KBM-7 (cell line): ENCODE measurements at places on chromosomes 11 and 22.

- no peak for DNase-seq
These were observed 22.0 kb upstream of the WNT11 start for GRCh38 chr11:76228071-76228874.

DNA sequence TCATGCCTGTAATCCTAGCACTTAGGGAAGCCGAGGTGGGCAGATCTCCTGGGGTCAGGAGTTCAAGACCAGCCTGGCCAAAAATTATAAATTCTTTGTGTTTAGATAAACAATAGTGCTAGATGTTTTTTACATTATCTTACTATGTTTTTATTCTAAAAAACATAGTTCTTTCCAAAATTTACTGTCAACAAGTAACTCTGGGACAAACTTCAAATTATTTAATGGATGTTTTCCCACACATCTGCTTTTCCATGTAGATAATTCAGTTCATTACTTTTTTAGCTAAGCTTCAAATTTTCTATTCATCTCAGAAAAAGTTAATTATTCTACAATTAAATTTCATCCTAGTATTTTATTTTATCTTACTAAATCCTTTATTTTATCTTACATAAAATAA, 596.2 kb upstream of the LRRC4C start:
- DNase-seq = no peak

- no peak for DNase-seq
These were observed 62.0 kb downstream of the TBC1D22A start for GRCh38 chr22:46824344-46824909.

DNA sequence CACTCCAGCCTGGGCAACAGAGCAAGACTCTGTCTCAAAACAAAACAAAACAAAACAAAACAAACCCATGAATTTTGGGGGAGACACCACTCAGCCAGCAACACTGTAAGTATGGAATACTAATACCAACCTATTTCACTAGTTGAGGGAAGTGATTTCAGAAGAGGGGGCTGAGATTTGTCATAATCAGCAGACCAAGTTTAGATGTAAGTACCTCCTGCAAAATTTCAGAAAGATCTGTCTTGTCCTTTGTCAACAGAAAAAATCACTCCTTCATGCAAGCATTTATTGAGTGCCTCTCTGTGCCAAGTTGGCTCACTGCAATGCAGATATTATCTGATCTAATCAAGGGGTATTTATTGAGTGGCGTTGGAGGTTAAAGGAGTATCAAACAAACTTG, 23.4 kb upstream of the ADA2 start:
- no peak for DNase-seq

GRCh38 chr22:30996462-30996861, 27.4 kb downstream of the TUG1 start:
- peak; percentile 33 for DNase-seq

GRCh38 chr11:127471662-127472061, 471.1 kb upstream of the KIRREL3 start:
- DNase-seq = no peak

DNA sequence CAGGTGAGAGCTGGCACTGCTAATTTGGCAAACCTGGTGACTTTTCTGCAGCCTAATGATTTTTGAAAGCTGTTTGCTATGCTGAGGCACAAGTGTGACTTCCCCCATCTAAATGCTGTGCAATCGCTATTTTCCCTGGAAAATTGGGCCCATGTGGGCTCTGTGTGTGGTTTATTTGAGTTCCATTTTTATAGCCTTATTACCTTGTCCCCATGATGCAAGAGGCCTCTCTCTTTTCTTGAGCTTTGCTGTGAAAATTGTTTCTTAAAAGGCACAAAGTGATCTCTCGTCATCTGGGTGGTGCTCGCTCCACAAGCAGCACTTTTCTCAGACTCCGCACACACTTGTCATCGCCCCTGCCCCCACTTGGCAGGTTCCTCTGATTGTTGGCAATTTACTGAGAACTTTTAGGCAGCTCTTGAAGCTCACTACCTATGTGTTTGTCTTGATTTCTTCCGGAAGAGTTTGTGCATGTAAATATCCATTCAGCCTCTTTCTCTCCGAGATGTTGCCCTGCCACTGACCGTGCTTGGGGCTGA, 24.9 kb downstream of the BMAL1 start:
- no peak for DNase-seq

GRCh38 chr11:63592975-63593395, 21.2 kb downstream of the PLAAT3 start:
- DNase-seq = peak; percentile 30

- no peak for DNase-seq
These were observed 14.2 kb downstream of the KREMEN1 start for GRCh38 chr22:29087012-29087411.

DNA sequence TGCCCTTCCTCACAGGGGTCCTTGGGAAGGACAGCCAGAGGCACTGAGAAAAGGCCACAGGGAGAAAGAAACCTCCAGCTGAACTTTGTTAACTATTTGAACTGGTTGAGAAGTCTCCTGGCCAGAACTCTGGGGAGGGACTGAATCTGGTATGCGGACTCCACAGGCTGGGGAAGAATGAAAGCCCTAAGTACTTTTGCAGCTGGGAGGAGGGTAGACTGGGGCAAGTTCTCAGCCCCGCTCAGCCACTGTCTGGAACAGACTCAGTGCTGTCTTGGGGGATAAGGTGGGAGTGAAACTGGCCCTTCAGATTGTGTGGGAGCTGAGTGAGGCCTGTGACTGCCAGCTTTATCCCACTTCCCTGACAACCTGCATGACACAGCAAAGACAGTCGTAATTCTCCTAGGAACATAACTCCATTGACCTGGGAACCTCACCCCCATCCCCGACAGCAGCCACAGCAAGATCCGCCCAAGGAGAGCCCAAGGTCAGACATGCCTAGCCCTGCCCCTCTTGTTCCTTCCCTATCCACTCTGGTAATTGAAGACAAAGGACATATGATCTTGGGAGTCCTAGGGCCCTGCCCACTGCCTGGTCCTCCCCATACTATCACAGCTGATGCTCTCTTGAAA, 475.1 kb upstream of the CNTN5 start:
- no peak for DNase-seq

GRCh38 chr11:125483592-125483991, 12.5 kb downstream of the FEZ1 start:
- DNase-seq = no peak

DNA sequence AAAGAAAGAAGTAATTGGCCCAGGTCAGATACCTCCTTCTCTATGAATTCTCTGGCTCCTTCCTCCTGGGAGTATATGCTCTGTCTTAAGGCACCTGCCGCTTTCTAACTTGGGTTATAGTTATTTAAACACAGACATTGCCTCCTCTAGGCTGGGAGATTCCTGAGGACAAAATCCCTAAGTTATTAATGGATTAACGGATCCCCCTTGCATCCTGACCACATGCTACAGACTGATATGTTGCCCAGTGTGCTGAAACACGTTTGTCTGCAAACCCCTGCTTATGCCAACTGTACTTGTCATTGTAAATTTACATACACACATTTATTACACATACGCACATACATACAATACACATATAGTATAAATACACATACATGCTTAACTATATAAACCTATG, 35.3 kb downstream of the PACSIN2 start:
- no peak for DNase-seq

DNA sequence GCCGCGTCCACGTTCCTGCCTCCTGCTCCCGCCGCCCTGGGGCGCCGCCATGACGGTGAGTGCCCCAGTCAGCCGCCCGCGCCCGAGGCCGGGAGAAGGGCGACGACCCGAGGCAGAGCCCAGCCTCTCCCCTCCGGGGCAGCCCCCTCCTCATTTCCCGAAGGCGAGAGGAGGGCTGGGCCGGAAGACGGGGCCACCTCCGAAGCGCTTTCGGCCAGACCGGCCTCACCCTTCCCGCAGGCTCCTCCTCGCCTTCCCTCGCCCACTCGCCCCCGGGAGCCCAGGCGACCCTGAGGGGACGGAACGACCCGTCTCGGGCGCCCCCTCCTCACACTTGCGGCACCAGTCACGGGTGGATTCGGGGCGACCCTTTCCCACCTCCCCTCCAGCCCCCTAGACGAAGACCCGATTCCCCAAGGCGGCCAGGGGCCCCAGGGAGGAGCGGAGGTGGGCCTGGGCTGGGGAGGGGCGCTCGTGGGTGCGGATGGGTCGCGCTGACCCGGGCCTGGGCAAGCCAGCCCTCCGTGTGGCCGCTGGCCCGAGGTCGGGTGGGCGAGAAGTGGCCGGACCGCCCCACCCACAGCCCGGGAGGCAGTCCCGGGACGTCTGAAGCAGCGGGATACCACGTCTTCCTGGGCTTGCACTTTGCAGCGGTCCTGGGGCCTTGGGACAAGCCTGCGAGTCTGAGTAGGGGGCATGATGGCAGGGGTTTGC, 49.7 kb downstream of the TRIOBP start:
- DNase-seq = no peak

DNA sequence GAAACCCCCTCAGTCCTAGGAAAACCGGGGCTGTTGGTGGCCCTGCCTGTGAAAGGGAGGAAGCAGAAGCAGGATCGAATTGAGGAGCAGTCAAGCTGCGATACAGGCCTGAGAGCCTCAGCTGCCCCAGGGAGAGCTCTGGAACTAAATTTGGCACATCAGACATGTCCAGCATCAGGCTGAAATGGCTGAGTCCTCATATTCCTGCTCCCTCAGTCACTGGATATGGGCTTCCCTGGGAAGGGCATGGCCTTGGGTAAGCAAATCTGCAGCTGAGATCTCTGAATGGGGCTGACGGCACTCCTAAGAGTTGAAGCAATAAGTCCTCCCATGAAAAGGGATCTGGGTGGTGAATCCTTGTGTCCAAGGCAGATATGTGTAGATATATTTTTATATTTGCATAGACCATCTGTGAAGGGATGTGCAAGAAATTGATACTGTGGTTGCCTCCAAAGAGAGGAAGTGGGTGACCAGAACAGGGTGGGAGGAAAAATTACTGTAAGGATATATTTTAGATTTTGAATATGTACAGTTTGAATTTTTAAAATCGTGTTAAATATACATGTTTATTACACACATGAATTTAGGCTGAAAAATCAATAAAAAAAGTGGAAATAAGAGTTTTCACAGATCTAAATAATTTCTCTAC, 45.5 kb downstream of the APIP start:
- peak; percentile 6 for DNase-seq

DNA sequence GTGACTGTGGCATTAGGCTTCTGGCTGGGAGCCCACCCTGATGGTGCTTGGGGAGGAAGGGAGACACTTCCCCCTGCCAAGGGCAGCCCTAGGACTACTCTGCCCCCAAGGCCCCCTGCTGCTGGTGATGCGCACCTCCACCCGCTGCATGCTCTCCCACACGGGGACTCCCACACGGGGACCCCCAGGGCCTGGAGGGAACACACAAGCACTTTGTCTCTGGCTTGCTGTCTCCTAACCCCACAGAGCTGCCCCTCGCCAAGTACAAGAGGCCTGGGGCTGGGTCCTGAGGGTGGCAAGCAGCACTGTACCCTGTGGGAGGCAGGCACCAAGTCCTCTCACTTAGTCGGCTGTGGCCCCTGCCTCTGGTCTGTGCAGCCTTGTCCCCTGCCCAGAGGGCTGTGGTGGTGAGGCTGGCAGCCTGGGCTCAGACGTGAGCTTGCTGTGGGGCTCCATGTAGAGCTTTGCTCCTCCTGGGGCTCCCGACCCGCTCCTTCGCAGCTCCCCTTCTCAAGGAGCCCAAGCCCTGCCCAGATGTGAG, 7.9 kb downstream of the LRRC75B start:
- DNase-seq = no peak

DNA sequence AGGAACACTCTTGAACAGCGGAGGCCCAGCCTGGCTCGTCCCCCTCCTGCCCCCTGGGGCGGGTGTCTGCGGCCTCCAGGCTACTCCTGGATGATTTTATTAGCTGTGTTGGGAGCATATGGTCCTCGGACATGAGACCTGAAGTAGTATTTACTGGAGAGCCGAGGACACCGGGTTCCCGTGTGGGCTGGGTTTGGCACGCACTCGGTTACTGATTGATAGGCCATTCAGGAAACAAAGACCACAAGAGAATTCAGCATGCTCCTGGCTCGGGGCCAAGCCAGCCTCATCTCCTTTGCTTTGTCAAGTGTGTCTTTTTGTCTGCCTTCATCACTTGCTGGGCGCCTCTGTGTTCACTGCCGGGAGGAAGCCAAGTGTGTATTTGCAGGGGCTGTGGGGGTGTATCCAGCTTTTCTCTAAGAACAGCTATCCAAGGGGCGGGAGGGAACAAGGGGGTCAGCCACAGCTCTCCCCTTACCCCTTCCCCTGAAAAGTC, 9.7 kb downstream of the FXYD2 start:
- DNase-seq = peak; percentile 90

GRCh38 chr11:95778699-95779098, 10.9 kb downstream of the FAM76B start:
- DNase-seq = no peak

DNA sequence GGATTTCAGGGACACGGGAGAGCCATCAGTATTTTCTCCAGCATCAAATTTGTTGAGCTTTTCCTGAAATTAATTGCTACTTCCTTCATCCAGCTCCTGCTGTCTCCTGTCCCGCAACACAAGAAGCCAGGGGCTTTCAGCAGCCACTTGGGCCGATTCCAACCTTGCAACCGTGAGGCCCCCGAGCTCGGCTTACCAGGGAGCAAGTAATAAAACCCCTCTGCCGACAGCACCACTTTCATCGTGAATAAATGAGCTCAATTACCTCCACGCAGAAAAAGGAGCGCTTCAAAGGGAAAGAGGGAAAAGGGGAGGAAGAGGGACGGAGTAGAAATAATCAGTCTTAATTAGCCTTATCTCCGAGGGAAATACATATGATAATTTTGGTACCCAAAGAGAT, 76.6 kb downstream of the CELSR1 start:
- DNase-seq = no peak

DNA sequence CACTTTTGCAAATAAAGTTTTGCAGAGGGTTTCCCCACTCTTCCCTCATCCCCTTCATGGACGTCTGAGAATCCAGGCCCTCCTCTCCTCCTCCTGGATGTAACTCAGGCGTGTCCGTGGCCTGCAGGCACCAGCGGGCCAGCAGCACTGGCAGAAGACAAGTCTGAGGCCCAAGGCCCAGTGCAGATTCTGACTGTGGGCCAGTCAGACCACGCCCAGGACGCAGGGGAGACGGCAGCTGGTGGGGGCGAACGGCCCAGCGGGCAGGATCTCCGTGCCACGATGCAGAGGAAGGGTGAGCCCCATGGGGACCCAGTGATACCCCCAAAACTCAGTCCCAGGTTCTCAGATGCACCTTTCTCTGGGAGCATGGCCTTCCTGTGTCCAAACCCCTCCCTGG, 14.4 kb downstream of the TUB start:
- DNase-seq = no peak

GRCh38 chr11:130666781-130667251, 218.4 kb downstream of the ADAMTS15 start:
- no peak for DNase-seq
